ENCODE measurements at places on chromosomes 7 and 10. TPM values are rescaled to one million over a fixed set of nuclear protein-coding genes. Genes with fewer than 3 reads are reported as not detected.

Gene GIMAP7
- 50.5 TPM for total RNA-seq

Gene R3HCC1L
- 28.9 TPM for total RNA-seq

GRCh38 chr7:2792235-2792634 is 51.9 kb downstream of the GNA12 start:
- no peak for DNase-seq

DNA sequence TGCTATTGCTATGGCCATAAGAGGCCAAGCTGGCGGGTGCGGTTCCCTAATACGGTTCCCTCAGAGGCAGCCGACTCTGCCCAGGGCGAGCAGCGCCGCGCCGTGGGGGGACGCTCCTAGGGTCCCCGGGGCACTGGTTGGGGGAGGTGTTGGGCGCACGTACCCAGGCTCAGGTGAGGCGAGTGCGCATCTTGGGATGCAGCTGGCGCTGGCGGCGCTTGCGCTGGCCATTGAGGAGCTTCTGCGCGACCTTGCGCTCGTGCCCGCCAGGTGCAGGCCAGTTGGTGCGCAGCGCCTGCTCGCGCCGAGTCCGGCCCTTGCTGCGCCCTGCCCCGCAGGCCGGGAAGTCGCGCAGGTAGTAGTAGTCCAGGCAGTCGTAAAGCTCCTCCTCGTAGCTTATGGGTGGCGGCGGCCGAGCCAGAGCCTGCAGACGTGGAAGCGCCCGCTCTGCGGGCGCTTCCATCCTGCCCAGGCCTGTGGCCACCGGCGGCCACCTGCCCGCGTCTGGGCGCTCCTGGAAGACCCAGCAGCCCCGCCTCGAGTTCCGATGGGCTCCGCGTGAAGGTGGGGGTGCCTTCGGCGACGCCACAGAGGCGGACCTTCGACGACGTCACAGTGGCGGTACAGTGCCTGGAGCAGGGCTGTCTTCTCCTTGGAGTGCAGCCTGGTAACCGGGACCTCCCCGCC is at the start of gene NUPR2:
NUPR2 (minus strand) TSS at position 566 of the 687 bp plus-strand sequence; CDS start at position 463, 103 bp downstream.
- no peak for DNase-seq

DNA sequence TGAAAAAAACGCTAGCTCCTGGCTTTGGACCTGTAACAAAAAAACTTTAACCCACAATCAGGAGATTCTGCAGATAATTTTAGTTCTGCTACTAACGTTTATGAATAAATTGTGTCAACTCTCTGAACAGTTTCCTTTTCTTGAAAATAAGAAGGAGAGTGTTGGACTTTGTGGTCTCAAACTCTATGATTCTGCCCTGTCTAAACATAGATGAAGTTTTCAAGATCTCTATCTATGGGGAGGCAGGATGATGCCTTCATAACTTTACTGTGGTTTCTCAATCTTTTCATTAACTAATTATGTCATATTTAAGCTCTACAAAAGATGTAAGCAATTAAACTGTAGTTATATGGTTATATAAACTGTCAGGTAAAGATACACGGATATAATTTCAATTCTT is 162.0 kb downstream of the REEP3 start:
- no peak for DNase-seq

GRCh38 chr7:156162451-156162850 is 350.2 kb upstream of the SHH start:
- DNase-seq = no peak

All from natural killer cell treated with Interleukin-12 subunit alpha and Interleukin-12 subunit beta and Interleukin-15 and Interleukin-18, amount 100 ng/mL, for 72 hours (primary cell).